ENCODE measurements at places on chromosomes 2 and 18.

DNA sequence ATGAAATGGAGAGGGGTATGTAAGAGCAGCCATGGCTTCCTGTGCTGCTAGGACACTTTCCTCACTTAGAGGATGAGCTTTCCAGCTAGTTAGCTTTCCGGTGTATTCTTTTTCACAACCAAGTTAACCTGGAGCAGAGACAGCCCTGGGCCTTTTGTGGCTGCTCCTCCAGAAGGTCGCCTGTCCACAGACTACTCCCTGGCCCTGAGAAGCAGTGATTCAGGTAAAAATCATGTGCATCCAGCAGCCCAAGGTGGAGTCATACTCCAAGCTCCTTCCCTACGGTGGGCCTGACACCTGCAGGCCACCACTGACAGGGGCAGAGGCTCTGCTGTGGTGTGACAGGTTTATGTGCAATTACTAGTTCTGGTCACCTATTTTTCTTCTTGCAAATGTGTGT is 187.2 kb downstream of the ANKRD30B start:
- DNase-seq = no peak

DNA sequence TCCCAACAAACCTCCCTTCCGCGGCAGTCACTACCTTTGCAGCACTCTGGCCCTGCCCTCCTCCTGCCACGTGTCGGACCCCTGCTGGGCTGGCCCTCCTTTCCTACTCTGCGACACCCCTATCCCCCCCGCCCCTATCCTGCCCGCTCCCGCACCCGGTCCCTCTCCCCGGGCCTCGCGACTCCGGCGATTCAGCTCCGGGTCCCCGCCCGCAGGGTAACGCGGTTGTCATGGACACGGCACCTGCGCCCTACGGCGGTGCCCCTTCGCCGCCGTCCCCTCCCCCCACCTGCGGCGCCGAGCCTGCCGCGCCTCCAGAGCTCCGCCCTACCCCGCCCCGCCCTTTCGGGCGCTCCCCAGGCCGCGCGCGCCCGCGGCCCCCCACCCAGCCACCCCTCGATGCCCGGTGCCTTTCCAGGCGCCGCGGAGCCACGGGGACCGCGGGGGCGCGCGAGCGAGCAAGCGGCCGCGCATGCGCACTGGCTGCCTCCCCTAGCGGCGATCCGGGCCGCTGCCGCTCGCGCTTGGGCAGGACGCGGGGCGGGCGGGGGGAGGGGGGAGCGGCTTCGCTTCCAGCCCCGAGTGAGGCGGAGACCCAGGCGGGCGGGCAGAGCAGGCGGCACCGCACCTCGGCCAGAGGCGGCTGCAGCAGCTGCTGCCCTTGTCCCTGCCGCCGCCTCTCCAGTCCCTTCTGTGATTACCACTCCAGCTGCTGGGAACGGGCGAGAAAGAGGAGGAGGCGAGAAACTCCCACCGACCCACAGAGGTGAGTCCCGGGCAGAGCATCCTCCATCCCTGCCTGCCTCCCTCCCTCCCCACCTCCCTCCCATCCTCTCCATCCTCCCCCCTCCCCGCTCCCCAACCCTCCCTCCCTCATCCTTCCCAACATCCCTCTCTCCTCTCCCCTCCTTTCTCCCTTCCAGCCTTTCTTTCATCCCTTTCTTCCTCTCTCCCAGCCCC is at the start of gene CTNNA2:
Gene CTNNA2, plus strand, starts transcription at position 610 of the 960 bp plus-strand sequence.
- no peak for DNase-seq

DNA sequence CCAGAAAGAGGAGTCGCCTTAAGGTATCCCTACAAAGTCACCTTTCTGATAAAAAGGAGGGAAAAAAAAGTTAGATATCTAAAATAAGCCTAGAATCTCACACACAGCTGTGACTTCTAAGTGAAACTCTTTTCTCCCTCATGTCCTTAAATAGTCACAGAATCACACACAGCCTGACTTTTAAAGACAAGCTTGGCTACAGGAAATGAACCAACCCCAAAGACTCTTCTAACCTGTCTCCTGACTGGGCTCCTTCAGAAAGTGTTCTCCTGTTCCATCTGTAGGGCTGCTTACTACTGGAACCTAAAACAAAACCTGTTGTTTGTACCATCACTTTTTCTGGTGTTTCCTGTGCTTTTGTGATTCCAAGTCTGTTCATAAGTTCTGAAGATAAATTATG is 62.7 kb upstream of the NRP2 start:
- no peak for DNase-seq

- DNase-seq = no peak
These were observed 1.4 kb upstream of the TUBA4B start for GRCh38 chr2:219251656-219252055.

- DNase-seq = no peak
These were observed 36.9 kb upstream of the VWA3B start for GRCh38 chr2:98050070-98050469.

DNA sequence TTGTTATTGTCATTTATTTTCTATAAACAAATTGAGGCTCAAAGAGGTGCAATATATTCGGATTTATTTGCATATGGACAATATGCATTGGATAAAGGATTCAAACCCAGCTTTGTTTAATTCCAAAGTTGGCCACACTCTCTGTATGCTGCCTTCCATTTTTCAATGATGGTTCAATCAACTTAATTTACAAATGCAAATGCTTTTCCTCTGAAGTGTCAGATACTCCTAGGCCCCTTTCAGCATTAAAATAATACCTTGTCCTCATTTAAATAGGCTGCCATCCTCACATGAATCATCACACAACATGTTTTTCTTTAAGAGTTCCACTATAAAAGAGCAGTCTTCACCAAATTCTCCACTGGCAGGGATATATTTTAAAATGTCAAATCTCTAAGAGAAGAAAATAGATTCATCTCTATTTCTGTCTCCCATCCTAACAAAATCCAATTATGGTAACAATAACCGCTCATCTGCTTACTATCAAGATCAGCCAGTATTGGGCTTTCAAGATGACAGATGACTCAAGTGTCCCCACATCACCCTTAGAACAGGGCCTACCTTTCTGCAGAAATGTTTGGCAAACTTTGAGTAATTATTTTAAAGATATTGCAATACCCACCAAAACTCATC is 114.8 kb downstream of the SCG2 start:
- no peak for DNase-seq

DNA sequence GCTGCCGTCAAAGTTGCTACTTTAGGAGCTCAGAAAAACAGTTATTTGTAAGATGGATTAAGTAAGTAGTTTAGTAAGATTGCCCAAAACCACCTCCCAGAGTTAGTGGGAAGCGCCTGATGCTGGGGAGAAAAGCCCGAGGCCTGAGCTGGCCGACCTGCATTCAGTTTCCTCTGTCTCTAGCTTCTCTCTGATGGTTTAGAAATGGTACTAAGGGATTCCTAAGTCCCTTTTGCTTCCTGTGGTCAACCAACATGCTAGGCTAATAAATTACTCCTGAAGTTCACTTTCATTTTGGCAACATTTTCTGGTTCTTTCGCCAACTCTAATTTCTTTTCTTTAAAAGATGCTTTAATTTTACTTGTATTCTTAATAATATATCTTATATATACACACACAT is 60.1 kb downstream of the ASAP2 start:
- DNase-seq = no peak

- peak; percentile 14 for DNase-seq
These were observed 14.1 kb downstream of the MSGN1 start for GRCh38 chr2:17830053-17831034.

DNA sequence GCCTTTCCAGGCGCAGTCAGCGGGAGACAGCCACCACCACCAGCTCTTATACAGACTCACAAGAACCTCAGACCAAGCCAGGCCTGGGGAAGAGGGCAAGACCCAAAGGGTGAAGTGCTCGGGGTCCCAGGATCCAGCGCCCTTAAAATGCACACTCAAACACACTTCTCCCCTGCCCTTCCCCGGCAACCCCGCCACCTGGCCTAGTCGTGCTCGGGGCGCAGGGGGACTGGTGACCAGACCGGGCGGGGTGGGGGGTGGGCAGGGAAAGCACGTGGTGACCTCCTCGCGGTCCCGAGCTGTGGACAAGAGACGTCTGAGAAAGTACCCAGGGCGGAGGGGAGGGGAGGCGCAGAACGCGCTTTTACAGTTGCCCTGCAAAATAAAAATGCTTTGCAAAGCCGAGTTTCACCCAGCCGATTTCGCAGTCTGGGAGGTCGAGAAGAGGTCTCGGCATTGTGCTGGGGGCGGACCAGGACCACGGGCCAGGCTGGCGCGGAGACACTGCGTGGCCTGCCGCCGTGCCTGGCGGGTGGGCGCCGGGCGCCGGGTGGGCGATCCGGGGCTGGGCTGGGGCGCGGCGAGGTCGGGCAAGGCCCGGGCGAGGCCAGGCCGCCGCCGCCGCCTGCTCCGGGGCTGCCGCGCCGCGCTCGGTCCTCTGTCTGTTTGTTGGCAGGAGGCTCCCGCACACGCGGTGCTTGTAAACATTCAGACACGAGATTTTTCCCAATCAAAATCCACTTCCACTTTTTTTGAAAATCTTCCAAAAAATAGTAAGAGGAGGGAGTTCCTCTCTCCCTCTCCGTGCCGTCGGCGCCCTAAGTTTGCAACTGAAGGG is 2.0 kb downstream of the BCL11A start:
- no peak for DNase-seq

DNA sequence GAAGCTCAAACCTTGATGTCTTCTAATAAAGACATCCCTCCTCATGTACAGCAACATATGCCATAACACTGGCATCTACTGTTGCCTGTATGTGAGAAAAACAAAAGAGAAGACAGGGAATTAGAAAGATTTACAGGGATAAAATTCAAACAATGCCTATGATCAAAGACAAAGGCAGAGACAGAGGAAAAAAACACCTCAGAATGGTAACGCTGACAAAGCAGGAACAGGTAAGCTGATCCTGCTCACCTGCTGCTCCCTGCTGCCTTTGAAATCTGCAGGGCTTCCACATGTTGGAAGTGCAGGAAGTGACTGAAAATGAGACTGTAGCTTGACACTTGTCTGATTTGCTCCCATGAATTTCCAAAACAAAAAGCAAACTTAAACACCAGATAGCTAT is 90.2 kb upstream of the DNAJC10 start:
- no peak for DNase-seq

GRCh38 chr18:58495207-58495606 is 133.7 kb downstream of the ALPK2 start:
- DNase-seq = no peak

DNA sequence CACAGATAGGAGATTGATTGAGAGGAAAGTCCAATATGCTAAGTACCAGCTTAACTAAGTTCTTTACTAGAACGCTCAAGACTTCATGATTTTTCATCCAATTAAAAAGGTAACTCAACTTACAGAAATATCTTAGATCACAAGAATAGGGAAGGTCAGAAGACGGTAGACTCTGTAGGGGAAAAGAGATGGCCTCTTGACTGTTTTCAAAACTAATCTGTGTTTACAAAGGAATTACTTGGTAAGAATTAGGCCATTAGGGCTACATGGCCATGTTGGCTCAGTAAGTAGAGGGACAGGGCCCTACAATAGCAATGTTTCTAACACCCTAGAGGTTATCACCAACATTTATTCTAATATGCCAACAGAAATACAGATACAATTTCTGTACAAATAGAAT is 172.7 kb upstream of the ZFP36L2 start:
- no peak for DNase-seq

DNA sequence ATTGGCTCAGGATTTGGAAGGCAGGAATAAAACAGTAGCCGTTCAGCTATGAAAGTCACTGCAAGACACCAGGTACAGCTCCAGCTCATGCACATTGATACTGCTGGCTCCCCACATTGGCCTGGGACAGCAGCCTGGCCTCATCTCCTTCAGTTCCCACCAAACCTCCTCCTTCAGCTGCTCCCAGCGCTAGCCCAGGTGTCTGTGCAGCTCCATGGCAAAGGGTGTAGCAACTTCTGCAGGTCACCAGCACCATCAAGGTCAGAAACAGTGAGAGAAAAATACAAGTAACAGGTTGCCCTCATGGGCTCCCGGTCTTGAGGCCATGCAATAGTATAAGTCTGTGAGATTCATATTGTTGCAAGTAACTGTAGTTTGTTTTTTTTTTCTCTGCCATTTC is 216.7 kb upstream of the CTAGE1 start:
- no peak for DNase-seq

Data from activated CD4-positive, alpha-beta T cell treated with anti-CD3 and anti-CD28 coated beads, Interleukin-2, amount 50 U/mL, for 1 hour (primary cell).